ENCODE measurements at places on chromosomes 13 and 19.

DNA sequence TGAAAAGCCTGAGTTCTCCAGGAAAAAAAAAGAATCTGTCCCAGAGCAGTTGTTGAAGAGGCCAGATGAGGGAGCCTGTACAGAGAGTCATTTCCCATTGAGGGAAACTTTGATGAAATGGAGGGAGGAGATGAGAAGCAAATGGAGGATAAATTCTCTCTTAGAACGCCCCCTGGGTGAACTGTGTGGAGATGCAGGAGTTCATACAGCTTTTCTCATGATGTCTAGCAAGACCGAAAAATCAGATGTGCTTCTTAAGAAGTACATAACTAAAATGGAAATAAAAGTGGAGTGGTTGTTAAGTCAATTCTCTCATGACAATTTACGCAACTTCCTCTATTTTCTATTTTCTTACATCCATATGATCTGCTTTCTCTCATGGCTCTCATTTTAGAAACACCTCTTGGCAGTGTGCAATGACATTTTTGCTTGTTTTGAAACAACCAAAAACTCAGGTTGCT, 1263.1 kb downstream of the PCDH9 start:
- DNase-seq, result no peak

DNA sequence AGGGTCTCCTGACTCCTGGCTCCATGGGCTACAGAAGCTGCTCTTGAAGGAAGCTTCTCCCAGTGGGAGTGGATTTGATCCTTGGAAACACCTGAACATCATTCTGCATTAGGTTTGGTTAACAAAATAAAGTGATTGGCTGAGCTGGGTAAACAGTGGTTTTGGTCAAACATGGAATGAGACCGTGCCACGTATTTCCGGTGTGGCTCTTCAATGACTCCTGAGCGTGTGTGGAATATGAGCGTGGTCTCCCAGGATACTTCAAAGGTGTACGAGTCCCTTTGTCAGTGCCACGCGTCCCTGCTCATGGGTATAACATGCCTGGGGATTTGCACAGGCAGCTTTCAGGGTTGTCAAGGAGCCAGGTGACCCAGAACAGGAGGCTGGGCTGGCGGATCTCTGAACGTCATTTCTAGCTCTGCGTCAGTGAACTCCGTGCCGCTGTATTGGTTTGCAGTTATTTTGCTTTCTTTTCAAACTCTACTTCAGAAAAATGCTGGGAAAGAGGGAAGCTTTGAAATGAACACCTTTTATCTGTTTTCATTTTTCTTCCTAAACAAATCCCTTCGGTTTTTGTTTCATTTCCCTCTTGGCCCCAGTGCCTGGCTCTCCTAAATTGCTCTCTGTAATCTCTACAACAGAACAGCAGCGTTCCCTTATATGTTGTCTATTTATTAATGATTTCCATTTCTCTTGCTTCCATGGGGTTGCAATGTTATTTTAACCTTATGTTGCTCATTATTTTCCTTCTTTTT, 26.3 kb upstream of the GJB6 start:
- no peak for DNase-seq

- no peak for DNase-seq
These were observed 33.0 kb upstream of the ADGRE5 start for GRCh38 chr19:14347999-14348889.

- DNase-seq, result no peak
These were observed 2.1 kb downstream of the TNFSF9 start for GRCh38 chr19:6533000-6533328.

- DNase-seq, result no peak
These were observed 5.5 kb downstream of the SAFB2 start for GRCh38 chr19:5617080-5617479.

GRCh38 chr13:110882972-110883371, 31.9 kb downstream of the ANKRD10 start:
- no peak for DNase-seq

DNA sequence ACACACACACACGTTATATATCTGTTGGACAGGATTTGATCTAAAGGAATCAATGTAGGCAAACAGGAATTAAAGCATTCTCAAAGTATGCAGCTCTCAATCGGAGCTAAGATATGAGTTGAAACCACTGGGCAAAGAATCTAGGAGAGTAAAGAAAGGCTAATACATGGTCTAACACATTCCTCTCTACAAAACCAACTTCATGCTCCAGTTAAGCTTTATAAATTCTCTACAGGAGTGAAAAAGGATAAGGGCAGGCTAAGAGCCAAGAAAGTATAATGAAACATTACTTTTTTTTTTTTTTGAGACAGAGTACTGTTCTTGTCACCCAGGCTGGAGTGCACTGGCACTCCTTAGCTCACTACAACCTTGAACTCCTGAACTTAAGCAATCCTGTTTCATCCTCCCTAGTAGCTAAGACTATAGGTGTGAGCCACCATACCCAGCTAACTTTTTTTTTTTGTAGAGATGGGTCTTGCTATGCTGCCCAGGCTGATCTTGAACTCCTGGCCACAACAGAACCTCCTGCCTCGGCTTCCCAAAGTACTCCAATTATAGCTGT, 10.6 kb downstream of the FBXL3 start:
- DNase-seq, result no peak

- no peak for DNase-seq
These were observed 231.2 kb downstream of the ZIC5 start for GRCh38 chr13:99740251-99740979.

Data from NCI-H187 (cell line).